ENCODE measurements at places on chromosomes 12 and 14.

DNA sequence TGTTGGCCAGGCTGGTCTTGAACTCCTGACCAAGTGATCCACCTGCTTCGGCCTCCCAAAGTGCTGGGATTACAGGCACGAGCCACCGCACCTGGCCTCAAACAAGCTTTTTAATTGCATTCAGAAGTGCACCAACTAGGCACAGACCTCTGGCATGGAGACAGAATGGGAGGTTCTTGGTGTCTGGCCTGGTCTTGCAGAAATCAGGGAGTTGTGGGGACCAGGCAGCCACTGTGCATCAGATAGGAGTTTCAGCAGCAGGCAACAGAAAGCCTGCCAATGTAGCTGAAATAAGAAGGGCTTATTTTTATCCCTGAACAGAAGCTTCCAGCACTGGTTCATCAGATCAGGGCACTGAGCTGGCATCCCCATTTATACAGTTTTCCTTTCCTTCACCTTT, 22.2 kb upstream of the TCL1B start:
- no peak for DNase-seq

- DNase-seq: no peak
These were observed 413 bp downstream of the LRP6 start for GRCh38 chr12:12266389-12266872.

GRCh38 chr14:20469242-20469889, at the start of gene PNP:
Gene PNP (plus strand): TSS chr14:20469406. CDS start chr14:20469525, 119 bp downstream.
- peak; percentile 91 for DNase-seq

GRCh38 chr12:12606781-12607589, 4.7 kb upstream of the CREBL2 start:
- DNase-seq: no peak

DNA sequence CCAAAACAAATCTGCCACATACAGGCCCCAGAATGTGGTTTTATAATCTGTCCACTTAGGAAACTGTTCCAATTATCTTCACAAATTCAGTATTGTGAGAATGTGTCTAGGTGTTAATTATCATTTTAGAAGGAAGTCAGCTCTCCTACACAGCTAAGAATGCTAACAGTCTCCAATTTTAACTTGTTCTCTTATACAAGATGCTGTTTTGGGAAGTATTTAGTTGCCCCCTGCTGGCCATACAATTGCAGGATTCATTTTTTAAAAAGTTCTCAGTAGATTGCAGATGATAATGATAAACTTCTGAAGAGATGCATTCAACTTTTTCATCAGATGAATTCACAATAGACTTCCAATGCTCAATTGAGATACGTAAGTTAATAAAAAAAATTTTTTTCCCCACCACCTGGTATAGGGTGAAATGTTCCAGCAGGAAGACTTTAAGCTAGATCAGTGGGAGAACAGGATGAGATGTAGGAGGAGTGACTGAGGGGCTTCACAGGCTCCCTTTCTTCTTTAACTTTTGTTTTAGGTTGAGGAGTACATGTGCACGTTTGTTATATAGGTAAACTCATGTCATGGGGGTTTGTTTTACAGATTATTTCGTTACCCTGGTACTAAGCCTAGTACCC, 27.3 kb upstream of the OSBPL8 start:
- no peak for DNase-seq

- DNase-seq: no peak
These were observed 456.2 kb downstream of the FOXG1 start for GRCh38 chr14:29222671-29223268.

DNA sequence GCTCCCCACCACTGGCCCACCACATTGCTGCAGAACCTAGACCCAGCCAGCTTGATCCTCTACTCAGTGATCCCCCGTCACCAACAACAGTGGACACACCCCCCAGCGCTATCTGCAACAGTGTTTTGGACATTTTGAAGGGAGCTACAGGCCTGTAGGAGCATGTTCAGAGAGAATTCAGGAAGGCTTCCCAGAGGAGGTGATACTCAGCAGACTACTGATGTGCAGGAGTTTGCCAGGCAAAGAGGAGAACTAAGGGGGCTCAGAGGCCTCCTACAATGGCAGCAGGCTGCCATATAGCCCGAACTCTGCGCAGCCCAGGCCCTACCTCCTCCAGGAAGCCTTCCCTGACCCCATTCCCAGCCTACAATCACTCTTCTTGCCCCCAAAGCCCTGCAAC, 70.0 kb downstream of the SYNE3 start:
- no peak for DNase-seq

- DNase-seq: no peak
These were observed 236.1 kb upstream of the NPAS3 start for GRCh38 chr14:32702562-32702961.

- DNase-seq: no peak
These were observed 318.8 kb downstream of the PRKD1 start for GRCh38 chr14:29608861-29609260.

GRCh38 chr12:120110550-120111501, 5.7 kb downstream of the RAB35 start:
- DNase-seq: no peak

GRCh38 chr12:68159681-68160304, at the start of gene IFNG:
Gene IFNG (minus strand): TSS chr12:68159740. CDS start chr12:68159615, 125 bp downstream.
- DNase-seq: no peak

GRCh38 chr12:133156125-133156690, 25.1 kb upstream of the ZNF268 start:
- DNase-seq: no peak

DNA sequence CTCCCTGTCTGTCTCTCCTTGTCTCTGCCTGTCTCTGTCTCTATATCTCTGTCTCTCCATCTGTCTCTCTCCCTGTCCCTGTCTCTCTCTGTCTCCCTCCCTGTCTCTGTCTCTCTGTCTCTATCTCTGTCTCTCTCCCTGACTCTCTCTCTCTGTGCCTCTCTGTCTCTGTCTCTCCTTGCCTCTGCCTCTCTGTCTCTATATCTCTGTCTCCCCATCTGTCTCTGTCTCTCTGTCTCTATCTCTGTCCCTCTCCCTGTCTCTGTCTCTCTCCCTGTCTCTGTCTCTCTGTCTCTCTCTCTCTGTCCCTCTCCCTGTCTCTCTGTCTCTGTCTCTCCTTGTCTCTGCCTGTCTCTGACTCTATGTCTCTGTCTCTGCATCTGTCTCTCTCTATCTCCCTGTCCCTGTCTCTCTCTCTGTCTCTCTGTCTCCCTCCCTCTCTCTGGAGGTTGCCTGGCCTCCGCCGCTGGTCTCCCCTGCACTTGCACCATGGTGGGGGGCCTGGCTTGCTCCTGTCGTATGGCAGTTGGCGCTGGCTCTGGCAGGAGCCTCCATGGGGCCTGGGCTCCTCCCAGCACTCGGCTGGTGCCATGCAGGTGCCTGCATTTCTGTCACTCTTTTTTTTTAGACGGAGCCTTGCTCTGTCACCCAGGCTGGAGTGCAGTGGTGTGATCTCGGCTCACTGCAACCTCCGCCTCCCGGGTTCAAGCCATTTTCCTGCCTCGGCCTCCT, 28.3 kb downstream of the MMP17 start:
- no peak for DNase-seq

- no peak for DNase-seq
These were observed 6.7 kb downstream of the CDKN1B start for GRCh38 chr12:12723681-12724420.

- DNase-seq: no peak
These were observed 32.0 kb upstream of the SOCS2 start for GRCh38 chr12:93540466-93540865.

DNA sequence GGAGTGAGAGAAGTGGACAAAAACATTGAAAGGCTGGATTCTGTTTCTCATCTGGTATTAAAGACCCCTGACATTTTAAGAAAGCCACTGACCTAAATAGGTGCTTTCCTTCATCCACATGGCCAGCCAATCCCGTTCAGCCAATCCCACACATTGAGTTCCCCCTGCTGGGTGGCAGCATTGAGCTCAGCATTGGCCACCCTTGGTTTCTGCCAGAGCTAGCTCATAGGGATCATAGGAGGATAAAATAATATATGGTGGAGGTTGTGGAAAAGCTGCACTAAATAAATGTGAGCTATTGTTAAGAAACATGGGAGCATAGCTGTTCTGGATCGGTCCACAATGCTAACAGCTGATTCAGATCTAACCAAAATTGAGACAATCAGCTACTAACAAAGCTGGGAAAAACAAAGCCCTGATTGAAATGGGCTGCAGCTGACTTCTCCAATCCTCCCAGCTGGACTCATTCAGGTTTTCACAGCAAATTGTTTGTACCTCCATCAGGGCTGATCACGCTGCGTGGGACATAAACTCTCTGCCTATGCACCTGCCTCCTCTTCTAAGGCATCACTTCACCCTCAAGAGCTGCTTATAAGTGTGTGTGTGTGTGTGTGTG, 256.5 kb downstream of the EMP1 start:
- DNase-seq: no peak

DNA sequence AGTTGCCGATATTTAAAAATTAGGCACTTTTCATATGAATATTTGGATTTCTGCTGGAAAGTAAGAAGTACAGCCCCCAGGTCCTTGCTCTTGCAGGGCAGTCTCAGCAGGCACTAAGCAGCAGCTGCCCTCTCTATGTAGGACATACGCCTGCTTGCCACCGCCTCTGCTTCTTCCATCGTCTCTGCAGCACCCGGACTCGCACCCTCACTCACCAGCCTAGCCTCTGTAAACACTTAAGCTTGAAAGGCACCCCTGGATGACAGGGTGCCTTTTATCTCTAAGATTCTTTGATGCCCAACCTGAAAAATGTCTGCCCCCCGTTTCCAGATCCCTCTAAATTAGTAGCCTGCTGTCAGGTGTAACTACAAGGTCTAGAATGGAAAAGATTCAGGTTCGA, 19.0 kb downstream of the OTUB2 start:
- no peak for DNase-seq

DNA sequence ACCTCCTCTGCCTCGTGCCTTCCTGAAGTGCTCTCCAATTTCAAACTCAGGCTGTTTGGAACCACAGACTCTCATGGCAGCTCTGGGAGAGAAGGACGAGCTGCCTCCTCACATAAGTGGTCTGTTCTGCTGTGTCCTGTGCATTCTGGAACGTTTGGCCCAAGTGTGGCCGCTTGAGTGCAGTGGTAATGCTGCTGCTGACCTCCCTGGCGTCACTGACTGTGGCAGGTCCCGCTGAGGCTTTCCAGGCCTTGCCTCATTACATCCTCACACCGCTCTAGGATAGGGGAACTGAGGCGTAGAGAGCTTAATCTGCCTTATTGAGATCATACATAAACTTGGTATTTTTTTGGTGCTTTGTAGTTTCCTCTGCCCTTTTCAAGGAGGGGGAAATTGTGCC, 14.2 kb downstream of the CCDC92 start:
- DNase-seq: no peak

DNA sequence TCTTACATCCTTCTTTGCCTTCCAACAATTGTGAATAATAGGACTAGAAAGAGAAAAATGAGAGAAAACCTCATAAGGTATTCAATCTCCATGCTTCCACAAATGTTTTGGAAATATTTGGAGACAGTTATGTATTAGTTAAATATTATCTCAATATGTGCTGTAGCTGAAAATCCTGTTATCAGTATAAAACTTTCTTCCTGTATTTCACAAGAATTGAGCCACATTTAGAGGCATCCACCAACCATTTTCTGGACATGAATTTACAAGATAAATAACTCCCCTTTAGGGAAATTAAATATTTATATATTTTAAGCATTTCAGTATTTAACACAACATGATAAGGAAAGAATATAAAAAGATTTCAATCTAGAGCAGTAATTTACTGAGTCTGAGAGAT, 200.3 kb downstream of the GPHN start:
- no peak for DNase-seq

- no peak for DNase-seq
These were observed 2.6 kb downstream of the PRKCH start for GRCh38 chr14:61323970-61324369.

DNA sequence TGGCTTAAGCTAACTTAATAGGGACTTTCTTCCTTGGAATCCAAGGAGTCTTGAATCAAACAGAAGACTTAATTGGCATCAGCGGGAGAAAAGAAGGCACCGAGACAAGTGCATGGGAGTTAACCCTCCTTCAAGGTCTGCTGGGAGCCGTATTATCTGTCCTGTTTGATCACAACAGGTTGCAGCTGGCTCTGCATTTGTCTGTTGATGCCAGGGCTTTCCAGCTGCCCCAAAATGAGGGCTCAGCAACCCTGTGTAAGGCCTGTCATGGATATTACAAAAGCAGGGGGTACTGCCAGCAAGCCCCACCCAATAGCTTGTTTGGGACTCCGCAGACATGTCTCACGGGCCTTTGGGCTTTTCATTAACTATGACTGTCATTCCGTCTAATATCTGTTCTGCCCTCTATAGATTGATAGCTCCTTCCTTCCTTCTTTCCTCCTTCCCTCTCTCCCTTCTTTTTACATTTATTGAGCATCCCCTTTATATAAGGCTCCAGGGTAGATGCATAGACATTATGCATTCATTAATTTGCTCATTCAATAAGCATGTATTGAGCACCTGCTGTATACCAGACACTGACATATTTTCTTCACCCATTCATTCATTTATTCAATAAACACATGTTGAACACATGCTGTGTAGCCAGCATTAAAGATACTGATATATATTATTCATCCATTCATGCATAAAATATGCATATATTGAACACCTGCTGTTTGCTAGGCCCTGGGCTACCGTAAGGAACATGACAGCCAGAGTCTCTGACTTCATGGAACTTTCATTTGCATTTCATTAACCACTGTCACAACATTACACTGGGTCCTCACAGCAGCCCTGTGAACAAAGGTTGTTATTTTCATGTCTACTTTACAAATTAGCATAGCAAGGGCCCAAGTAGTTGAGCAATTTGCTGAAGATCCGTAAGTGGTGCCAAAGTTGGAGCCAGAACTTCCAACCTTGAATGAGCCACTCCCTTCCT, 56.2 kb downstream of the SVOP start:
- DNase-seq: no peak

DNA sequence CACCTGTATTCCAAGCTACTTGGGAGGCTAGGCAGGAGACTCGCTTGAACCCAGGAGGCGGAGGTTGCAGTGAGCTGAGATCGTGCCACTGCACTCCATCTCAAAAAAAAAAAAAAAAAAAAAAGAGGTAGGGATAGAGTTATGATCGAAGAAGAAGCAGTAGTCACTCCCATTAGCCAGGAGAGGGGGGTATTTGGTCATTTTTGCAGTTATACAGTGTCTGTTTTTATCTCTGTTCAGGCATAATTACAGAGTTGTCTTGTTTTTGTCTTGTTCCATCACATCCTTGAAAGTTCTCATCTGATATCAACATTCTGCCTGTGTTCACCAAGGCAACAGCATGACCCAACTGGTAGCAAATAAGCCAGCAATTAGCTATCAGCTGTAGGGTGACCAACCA, 98.5 kb upstream of the TMPO start:
- DNase-seq: no peak

- DNase-seq: no peak
These were observed 32.9 kb downstream of the ALKBH1 start for GRCh38 chr14:77674931-77675330.

DNA sequence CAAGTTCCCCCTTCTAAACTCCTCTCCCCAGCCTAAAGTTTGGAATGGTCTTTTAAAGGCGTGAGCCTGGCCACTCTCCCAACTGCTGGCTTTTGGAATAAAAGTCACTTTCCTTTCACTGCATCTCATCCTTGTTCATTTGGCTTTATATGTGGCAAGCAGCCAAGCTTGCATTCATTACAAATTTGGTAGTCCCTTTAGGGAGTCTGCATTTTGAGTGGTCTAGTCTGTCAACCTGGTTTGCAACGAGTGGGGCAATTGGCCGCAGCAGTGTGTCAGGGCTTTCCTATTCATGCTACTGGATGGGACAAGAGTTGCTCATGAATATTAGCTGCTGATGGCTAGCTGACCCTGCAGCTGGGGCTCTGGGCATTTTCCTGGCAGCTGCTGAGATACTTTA, 57.0 kb downstream of the CATSPERB start:
- no peak for DNase-seq

GRCh38 chr12:6532927-6533652, 1.2 kb upstream of the GAPDH start:
- no peak for DNase-seq

- peak; percentile 14 for DNase-seq
These were observed 213.6 kb downstream of the ERC1 start for GRCh38 chr12:1204581-1205121.
